ENCODE measurements at places on chromosomes 7 and 10. TPM values are rescaled to one million over a fixed set of nuclear protein-coding genes. Genes with fewer than 3 reads are reported as not detected.

OR6B1 gene
- not detected for total RNA-seq

TCERG1L gene
- not detected for total RNA-seq

DNA sequence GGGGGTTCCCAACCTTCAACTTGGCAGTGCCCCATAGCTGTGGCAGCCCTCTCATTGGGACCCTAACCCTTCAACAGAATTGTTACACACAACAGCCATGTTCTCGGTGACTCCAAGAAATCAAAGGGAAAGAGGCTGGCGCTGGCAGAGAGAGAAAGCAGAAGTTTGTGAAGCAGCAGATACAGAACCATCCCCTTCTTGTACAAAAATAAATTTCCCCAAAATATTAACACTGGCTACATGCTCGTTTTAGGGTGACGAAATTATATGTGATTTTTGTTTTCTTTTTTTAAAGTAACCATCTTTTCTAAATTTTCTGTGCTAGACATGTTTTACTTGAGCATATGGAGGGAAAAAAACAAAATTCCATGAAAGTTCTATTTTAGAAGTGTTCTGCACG lies 45.2 kb upstream of the SAMD8 start:
- no peak for DNase-seq

GRCh38 chr10:10958041-10958440 lies 59.6 kb upstream of the CELF2 start:
- no peak for DNase-seq

LRRD1 gene
- 0.24 TPM for total RNA-seq
